Lung microvascular endothelial cell (primary cell): ENCODE measurements at places on chromosomes 4 and X.

DNA sequence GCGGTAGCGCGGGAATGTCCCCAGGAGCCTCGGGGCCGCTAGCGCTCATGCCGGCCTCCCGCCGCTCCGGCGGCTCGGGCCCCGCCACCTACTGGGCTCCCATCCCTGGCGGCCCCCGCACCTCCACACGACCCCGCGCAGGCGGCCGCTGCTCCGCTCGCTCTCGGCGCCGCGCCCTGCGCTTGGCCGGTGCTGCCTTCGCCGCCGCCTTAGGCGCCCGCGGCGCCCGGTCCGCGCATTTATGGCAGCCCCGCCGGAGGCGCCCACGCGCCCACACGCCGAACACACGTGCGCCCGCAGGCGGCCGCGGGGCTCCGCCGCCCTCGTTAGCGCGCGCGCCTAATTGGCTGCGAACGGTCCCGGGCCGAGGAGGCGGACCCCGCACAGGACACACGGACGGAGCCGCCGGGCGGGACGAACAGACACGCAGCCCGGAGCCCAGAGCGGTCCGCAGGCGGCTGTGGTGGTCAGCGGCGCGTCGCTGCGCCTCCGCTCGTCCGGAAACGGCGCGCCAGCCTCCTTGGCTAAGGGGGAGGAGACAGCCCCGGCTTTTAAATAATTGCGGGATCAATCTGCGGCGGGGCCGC is at the start of gene NKX1-1:
NKX1-1 (minus strand) TSS at position 49 of the 587 bp plus-strand sequence; CDS start at position 49, 0 bp downstream.
- DNase-seq: no peak

GRCh38 chrX:10052906-10053625 is 85.9 kb downstream of the CLDN34 start:
- DNase-seq: no peak

DNA sequence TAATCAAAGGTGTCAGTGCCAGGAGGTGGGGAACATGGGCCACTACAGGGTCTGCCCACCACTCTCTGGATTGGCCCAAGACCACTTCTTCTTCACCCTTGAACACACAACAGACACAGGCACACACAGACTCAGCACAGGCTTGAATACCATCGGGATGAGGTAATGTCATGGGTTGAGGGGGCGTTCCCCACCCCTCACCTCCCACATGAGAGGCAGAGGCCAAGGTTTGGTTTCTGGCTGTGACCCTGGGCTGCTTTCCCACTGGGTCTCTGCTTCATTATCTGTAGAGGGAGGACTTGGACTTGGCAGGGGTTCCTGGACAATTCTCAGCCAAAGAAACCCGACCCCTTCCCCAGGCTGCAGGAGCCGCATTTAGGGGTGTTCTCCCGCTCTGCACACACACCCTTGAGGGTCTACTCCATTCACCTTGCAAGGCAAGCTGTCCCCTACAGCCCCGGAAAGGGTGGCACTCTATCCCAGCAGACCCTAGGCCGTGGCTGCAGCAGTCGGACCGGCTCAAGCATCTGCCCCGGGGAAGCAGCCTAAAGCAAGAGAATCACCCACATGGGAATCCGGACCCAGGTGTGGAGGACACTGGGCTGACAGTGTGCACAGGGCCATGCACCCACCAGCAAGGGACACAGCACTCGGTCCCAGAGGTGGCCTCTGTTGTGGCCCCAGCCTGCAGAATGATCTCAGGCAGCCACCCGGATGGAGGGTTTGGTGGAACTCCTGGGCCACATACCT is 62.4 kb downstream of the TRMT44 start:
- no peak for DNase-seq

DNA sequence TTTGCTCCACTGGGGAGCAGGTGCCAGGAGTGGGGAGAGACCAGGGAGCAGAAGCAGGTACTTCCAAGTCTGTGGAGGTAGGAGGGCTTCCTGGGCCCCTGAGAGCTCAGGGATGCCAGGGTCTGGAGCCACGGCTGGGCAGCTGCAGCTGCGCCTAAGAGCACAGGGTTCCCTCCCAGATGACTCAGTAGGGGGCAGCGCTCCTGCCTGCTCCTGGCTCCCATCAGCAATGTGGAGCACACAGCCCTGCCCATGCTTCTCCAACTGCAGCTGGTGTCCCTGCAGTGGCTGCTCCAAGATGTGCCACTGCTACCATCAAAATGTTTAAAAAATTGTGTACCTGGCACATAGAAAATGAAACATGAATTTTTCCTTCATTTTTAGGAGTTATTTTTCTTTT is 1028.2 kb downstream of the PCDH7 start:
- DNase-seq: no peak

- no peak for DNase-seq
These were observed 55.6 kb downstream of the PRPS1 start for GRCh38 chrX:107683931-107684330.

GRCh38 chrX:101764538-101764937 is 104.9 kb upstream of the ARMCX2 start:
- no peak for DNase-seq
